ENCODE measurements at places on chromosomes 11 and 22.

DNA sequence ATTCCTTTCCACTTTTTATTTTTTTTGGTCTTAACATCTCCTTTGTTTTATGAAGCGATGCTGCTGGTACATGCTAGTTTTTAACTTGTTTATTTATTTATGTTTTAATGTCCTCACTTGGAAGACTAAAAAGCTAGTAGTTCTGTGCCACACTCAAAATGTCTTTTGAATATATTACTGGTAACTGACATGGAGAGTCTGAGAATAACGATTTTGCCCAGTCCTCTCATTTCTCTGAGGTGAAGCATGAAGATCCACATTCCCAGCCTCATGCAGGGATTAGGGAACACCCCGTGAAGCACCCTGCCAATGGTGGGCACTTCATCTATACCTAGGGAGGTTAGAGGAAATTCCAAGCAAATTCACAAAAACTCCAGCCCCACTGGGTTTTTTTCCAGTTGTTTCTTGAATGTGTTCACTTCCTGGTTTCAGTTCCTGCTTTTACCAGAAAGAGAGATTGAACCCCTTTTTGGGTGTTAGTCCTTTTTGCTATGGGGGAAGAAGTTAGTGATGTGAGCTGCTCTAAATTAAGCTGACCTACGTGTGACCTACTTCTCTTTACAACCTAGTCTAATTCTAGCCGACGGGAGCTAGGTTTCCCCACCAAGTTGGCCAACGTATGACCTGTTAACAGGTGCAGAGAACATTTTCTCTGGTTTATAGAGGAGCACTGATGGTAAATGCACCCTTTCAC, 106.1 kb downstream of the SLC1A2 start:
- no peak for DNase-seq

- DNase-seq: no peak
Observed at GRCh38 chr11:62140304-62141110, 16.7 kb downstream of the INCENP start.

DNA sequence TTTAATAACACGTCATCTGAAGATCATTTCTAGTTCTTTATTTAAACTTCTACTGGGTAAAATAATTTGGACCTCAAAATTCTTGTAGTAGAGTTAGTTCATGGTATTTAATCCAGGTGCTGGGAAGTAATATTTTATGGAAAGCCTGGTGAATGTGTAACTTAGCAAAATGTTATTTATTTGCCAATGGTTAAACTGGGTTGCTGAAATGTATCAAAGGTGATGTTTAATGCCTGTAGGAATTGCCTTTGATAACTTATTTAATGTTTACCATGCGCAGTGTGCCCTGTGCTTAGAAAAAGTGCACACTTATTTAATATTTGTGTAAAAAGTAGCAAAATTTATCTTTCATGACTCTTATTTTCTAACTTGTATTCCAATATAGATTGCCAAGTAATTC, 11.2 kb downstream of the OR5M11 start:
- DNase-seq: no peak

GRCh38 chr11:86991341-86991740, 36.1 kb upstream of the FZD4 start:
- no peak for DNase-seq

DNA sequence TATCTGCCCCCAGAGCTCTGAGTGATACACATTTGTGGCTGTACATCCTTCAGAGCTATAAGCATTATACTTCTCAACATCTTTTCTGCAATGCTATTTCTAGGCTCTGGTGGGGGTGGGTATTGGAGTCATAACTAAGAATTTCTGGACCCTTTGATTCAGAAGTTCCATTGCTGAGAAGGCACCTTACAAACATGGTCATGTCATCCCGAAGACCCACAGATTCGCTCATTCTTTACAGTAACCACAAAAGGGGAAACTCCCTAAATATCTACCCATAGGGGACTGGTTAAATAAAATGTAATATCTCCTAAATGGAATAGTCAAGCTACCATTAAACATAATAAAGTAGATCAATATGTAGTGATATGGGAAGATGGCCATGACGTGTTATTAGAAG, 98.8 kb downstream of the PRR5L start:
- DNase-seq: no peak

DNA sequence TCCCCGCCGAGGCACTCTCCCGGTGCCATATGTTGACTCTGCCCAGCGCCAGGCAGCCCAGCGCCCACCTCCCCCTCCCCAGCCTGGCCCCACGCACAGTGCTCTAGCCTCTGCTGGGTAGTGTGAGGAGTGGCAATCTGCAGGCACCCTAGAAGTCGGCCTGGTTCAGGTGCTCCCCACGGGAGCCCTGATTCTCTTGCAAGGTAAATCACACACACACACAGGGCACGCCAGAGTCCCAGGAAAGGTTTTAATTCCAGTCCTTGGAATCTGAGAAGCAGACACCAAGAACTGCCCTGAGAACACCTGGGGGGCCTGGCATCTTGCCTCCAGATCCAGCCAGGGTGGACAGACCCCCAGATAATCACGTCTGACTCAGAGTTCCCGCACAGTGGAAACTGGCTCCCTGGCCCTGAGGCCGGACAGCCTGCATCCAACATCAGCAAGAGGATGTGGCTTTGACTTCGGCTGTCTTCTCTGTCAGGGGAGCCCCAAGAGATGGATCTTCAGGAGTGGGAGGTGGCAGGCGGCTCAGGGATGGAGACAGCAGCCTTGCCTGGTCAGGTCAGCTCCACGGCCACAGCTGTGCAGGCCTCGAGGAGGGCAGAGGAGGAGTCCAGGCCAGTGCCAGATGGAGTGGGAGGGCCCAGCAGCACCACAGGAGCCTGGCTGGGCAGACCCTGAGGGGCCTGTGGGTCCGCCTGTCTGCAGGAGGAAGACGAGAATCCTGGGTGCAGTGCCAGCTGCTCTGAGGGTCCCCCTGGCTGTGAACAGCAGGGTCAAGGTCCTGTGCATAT, 1.1 kb upstream of the RIN1 start:
- no peak for DNase-seq

DNA sequence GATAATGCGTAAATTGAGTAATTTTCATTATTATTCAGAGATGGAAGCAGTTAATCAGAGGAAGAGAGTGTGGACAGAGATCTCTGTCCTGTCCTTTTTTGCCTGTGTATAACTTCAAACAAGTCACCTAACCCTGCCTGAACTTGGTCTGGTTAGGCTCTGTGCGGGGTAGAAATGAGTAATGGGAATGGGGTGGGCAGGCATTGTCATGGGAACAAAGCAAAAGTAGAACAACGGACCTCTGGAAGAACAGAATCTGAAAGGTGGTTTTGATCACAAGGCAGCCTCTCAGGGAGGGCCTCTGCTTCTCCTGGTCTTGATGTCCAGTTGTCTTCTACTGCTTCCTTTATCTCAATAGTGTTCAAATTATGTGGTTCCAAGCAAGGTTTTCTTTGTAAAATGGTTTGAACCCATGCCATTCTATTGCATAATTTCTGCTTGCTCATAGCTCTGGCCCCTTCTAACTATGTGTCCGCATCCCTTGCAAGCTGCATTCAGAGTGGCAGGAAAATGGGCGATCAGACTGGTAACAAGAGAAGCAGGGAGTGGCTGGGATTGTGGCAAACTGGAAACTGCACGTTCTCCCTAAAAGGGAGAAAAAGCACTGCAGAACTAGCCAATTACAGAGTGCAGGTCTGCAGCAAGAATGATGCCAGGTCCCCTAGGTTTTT, 76.1 kb downstream of the PRR5L start:
- DNase-seq: no peak

DNA sequence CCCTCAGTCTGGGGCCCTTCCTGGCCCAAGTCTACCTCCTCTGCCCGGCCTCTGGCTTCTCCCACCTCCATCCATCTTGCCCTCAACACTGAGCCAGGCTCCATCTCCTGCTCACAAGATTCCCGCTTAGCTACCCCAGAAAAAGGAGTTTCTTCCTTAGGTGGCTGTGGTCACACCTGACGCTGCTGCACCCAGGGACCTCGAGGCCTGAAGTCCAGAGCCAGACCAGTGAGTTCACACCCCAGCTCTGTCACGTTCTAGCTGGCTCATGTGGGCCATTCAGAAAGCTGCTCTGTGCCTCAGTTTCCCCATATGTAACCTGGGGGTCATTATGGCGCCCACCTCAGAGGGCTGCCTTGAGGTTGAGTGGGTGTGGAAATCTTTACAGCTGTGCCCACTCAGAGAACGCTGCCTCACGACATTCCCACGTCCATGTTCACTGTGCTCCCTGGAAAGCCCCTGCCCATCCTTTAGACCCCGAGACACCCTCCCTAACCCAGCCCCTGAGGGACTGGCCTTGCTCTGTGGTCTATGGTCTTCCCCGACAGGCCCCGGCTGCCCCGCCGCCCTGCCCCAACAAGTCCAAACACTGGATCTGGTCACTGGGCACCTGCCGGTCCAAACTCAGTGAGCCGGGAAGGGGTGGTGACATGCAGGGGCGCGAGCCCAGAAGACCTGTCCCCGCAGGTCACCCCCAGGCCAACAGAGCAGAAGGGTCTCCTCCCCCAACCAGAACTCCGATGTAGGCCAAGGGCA, 9.8 kb downstream of the PLXNB2 start:
- no peak for DNase-seq

GRCh38 chr11:134476435-134477021, 64.5 kb upstream of the B3GAT1 start:
- no peak for DNase-seq

- no peak for DNase-seq
Observed at GRCh38 chr22:19290400-19291217, 910 bp downstream of the CLTCL1 start.

- DNase-seq: no peak
Observed at GRCh38 chr22:35071784-35072183, 5.8 kb downstream of the ISX start.

- DNase-seq: no peak
Observed at GRCh38 chr11:18617688-18618341, 16.3 kb downstream of the SPTY2D1 start.

GRCh38 chr11:77253690-77254089, 47.8 kb downstream of the GDPD4 start:
- DNase-seq: no peak

DNA sequence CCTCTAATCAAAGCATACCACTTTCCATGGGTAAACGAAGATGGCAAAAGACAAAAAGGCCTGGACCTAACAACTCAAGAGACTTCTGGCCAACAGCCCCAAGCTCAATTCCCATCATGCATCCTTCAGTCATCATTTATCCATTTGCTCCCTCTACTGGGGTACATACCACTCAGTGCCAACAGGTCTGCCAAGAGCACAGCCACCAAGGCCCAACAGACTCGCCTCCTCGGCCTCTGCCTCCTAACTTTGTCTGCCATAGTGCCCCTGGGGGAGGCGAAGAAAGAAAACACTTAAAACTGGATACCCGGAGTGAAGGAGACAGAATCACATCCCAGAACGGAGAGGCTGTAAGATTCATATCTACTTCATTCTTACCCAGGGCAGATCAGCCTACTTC, 1.1 kb downstream of the HYOU1 start:
- no peak for DNase-seq

DNA sequence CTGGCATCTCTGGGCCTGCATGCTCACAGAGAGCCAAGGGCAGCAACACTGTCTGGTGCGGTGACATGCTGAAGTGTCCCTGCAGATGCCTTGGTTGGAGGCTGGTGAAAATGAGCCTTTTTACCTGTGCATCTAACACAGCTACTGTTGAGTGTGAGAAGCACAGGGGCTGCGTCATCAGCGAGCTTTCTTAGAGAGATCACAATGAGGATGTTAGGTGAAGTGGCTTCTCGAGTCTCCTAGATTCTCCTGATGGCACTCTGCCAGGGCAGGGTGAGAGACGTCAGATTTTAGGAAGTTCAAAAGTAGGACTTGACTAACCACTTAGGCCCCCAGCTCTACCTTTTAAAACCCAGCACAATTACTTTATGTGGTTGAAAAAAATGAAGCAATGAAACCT, 3.6 kb upstream of the SLC15A3 start:
- no peak for DNase-seq

DNA sequence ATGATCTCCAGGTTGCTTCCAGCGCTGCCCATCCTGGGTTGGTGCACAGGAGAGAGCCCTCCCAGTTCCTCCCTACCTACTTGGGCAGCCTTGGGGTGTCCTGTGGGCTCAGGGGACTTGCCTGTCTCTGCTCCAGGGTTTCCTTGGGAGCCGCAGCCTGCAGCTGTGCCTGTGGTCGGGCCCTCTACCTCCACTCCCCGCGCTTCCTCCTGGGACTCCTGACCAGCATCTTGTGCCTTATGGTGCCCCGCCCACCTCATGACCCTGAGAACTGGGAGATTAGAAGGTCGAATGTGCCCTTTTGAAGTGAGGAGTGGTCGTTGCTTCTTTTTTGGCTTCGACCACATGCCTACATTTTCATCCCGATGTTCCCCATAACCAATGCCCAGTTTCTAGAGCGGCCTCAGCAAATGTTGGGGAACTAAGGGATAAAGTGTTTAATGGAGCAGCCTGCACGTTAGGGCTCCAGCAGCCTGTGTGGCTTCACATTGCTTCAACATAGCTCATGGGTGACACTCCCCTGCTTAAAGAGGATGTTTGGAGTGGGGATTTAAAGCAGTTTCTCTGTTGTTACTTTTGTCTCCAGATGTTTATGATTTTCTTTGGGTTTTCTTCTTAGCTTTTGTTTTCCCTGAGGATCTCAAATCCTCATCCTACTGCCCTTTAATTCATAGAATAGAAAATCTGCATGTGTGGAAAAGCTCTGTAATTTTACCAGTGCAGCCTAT, 248.8 kb downstream of the TBC1D22A start:
- no peak for DNase-seq

DNA sequence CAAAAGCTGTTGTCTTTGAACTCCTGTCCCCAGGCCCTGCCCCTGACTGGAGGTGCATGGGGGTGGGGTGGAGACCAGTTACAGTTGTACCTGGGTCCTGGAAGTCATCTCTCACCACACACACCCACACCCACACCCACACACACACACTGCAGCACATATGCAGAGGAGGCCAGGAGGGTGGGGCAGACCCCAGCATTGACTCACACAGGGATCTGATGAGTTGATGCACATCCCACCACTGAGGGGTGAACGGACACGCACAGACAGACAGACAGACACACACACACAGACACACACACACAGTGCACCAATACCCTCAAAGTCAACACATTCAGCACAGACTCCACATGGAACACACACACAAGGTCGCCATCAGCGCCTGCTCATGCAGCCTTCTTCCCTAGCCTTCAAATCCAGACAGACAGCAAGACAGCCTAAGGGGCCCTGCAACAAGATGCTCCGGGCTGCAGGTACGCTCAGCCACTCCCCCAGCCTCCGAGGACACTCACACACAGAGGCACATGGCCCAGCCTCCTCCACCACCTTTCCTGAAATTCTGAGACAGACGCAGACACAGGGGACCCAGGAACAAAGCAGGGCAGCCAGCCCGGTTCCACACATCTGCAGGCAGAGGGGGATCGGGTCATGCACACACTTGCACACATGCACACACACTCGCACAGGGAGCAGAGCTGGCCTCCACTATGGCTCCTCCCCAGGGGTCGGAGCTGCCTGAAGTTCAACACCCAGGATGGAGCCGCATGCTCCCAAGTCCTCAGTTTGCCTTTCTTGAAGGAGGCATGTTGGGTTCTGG, 26.5 kb downstream of the SYT7 start:
- no peak for DNase-seq

- DNase-seq: no peak
Observed at GRCh38 chr11:132714859-132715440, 817.4 kb downstream of the OPCML start.

- DNase-seq: no peak
Observed at GRCh38 chr11:56670984-56671383, 7.5 kb downstream of the OR5AR1 start.
